ENCODE measurements at places on chromosomes 3 and 15.

DNA sequence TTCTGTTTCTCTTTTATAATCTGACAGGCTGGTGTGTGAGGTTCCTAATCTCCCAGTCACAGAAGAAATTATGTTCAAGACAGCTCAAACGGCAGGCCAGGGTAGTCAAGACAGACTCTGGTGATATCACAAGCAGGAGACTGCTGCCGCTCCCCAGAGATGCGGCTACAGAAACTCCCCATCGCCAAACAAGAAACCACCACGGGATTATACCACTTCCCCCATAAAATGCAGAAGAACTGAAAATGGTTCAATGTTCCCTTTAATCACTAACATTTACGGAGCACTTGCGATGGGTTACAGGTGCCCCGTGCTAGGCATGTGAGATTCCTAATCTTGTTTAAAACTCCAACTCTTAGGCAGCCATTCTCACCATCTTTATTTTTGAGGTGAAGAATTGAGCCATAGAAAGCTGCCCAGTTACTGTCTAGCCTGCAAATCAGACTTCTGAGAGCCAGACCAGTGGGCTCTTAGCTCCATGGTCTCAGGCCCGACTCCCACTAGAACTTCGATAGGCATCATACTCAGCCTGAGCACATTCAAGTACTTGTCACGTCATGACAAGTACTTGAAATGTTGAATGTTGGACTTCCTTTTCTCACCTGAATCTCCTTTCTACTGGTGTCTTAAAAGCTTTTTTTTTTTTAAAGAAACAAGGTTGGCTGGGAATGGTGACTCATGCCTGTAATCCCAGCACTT is 58.4 kb downstream of the TBC1D2B start:
- DNase-seq = no peak

DNA sequence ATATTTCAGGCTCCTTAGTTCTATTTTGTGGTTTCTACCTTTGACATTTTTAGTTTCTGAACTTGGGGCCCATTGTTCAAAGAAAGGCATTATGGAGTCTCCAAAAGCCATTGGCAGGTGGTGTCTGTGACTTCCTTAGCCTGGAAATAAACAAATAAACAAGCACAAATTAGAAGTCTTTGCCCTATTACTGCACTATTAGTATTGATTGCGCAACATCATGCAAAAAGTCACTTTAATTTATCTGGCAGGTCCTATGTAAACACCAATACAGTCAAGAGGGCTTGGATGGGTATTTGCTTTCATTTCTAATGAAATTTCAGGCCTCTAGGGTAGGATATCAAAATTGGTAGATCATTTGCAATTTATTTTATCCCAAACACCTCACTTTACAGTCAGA is 85.6 kb downstream of the LPP start:
- DNase-seq = no peak

- DNase-seq = no peak
Observed at GRCh38 chr3:18283680-18284079, 141.5 kb downstream of the SATB1 start.

DNA sequence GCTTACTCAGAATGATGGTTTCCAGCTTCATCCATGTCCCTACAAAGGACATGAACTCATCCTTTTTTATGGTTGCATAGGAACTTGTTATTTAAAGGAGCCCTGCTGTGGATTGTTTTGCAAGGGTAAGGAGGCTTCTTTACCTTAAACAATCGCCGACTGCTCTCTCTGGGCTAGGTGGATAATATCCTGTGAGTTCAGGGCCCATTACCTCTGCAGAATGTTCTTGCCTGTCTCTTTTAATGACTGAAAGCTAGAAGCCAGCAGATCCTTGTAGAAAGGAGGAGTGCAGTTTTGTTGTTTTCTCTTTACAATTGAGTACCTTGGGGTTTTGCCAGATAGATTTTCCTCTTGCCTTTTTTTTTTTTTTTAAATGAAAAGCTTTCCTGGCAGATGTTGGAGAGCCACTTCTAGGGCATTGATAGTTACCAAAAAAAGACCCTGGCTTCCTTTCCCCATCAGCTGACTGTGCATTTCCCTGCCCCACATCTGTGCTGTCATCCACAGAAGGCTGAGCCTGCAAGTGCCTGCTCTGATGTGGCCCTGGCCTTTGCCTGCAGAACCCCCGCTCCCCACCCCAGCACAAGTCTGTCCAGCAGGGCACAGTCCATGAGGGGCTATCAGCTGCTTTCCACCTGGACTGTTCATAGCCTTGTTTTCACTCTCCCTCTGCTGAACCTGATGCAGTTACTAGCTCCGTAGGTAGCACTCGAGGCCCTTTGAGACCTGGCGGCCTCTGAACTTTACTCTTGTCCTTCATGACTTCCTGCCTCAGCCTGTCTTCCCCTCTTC is 113.1 kb downstream of the CHCHD6 start:
- DNase-seq = no peak

DNA sequence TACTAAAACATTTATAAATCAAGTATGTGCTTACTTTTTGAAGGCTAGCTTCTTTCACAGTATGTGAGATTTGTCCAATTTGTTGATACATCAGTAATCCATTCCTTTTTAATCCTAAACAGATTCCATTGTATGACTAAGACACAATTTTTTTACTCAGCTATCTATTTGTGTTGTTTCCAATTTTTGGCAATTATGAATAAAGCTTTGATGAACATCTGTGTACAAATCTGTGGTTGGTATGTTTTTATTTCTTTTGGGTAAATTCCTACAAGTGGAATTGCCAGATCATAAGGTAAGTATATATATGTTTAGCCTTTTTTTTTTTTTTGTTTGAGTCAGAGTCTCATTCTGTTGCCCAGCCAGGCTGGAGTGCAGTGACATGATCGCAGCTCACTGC is 56.2 kb upstream of the VEPH1 start:
- DNase-seq = no peak

GRCh38 chr3:191985691-191986090 is 524.7 kb downstream of the PYDC2 start:
- no peak for DNase-seq

DNA sequence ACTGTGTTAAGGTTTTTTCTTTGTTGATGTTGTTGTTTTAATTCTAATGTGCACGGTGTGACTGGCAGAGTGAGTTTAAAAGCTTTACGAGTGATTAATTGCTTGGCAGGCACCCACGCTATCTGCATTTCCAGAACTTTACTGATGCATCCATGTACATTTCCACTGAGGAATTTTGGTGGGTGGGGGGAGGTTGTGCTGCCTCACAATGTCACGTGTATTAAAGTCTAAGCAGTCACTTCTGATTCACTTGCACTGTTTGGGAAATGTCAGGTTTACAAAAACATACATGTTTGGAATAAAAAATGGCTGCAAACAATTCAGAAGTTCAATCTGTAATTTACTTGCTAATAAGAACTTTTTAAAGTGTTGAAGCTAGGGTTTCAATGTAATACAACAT is 38.5 kb upstream of the CTDSPL start:
- DNase-seq = no peak

- no peak for DNase-seq
Observed at GRCh38 chr15:55247311-55247710, 42.3 kb downstream of the RAB27A start.
